ENCODE measurements at places on chromosomes 5 and 9.

GRCh38 chr5:121088341-121088740, 624.2 kb downstream of the PRR16 start:
- DNase-seq, result no peak

DNA sequence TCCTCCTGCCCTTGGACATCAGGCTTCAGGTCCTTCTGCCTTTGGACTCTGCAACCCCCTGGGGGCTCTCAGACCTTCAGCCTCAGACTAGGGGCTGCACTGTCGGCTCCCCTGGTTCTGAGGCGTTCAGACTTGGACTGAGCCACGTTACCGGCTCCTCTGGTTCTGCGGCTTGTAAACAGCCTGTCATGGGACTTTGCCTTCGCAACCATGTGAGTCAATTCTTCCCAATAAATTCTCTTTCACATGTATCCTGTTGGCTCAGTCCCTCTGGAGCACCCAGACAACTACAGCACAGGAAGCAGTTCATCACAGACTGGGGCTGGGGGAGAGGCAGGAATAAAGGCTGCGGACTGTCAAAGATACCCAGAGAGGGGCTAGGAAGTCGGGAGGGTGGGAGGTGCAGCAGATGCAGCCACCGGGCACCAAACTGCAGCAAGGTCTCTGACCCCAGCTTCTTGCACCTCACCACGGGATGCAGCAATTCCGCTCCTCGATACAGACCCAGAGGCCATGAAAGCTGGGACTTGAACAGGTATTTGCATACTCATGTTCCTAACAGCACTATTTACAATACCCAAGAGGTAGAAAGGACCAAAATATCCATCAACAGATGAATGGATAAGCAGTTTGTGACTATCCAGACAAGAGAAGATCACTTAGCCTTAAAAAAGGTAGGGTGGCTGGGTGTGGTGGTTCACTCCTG, 100.8 kb downstream of the COL23A1 start:
- DNase-seq, result no peak

- no peak for DNase-seq
Measured at GRCh38 chr5:137345396-137345795, 153.7 kb downstream of the SPOCK1 start.

- peak; percentile 25 for DNase-seq
Measured at GRCh38 chr5:22835686-22836085, 17.5 kb downstream of the CDH12 start.

DNA sequence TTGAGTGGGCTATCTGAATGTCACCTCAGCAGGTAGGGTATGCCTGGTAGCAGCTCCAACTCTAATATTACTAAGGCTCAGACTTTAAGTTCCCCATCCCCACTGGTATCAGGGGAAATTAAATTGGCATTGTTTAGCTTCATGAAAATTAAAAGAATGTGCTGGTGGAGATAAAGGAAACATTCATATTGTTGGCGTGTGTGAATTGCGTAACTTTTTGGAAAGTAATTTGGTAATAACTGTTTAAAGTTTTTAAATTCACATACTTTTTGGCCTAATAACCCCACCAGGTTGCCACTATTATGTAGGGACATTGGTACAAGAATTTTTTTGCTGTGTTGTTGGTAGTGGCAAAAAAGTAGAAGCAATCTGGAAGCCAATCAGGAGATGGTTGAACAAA, 29.4 kb downstream of the TNPO1 start:
- DNase-seq, result peak; percentile 29

GRCh38 chr5:175059687-175060211, 335.4 kb downstream of the MSX2 start:
- DNase-seq, result no peak

- DNase-seq, result no peak
Measured at GRCh38 chr5:56527174-56527573, 288.2 kb upstream of the MAP3K1 start.

GRCh38 chr9:86460216-86461002, 106.2 kb upstream of the TUT7 start:
- peak; percentile 35 for DNase-seq

Measured in NCI-H226 (cell line).